ENCODE measurements at places on chromosomes 7 and 10.

DNA sequence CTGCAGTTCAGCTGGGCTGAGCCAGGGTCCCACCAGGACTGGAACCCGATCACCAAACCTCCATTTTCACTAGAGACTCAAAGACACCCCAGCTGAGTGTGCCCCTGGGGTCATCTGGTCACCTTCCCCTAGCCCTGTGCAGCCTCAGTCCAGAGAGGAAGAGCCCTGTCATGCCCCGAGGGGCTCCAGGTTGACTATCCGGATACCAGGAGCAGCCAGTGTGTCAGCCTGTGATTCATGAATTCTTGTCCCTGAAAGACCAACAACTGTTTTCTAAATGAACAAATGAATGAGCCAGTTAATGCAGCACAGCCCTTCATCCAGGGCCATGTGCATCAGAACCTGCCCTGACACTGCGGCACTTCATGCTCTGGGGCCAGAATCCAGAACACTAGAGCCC is 201.9 kb upstream of the TCERG1L start:
- no peak for DNase-seq

DNA sequence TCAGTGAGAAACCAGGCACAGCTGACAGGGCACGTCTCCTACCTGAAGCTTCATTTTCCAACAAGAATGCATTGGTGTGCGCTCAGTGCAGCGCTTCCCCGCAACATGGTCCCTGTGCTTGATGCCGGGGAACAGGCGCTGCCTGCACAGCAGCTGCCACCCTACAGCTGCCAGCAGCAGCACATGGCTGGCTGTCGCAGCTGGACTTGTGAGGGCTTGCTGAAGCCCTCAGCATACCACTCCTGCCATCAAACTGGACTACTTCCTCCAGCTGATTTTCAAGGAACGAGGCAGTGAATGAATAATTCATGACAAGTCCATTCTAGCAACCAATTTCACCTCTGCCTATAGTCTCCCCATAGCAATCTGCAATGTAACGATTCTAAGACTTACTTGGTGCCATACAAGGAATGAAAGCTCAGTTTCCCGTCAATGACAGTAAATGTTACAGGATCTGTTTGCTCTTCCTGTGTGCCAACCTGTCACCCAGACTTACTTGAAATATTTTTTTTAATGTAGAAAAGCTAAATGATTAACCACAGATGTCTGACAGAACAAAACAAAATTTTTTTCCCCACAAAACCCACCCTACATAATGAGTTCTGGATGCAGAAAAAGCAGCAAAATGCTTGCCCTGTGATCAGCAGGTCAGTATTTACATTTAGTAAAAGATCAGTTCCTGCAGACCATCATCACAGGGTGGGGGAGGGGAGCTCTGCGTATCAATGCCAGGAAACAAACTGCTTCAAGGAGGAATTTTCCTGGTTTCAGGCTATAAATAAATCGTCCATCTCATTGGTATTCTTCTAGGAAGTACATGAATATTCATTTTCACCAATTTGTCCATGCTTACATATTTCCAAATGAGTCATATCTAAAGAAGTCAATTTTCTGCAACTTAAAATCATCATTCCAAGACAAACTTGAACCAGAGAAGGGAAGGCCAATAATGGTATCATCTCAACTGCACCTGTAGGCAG is 140.6 kb downstream of the ALOX5 start:
- peak; percentile 53 for DNase-seq

DNA sequence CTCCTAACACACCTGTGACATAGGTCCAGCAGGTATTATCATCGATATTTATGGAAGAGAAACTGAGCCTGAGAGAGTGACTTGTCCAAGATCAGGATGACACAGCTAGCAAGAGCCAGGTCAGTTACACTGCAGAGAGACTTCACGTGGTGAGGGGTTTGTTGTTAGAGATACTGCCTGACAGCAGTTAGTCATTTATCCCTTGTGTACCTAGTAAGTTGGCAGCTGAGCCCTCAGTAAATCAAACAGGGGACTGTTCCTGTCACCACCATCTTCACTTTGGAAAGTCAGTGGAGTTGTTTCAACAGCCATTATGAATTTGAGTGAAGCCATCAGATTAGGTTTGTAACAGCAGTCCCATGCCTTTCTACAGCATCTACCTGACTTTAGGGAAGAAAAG is 87.5 kb upstream of the GATA3 start:
- no peak for DNase-seq

DNA sequence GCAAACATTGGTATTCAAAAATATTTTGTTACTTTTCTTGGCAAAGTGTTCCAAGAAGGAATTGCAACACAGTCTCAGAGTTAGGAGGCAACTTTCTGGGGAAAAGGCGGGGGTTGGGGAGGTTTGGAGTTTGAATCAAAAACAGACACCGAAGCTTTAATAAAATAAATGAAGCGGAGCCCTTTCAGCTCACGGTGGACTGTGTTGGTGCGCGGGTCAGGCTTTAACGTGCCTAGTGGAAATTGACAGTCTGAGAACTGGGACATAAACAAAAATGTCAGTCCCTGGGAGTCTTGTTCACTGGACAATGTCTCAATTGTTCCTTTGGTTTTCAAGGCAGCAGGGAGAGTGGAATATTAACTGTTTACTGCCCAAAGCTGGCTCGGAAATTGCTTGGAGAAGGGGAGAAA is 109.3 kb downstream of the TCF7L2 start:
- peak; percentile 46 for DNase-seq
